Urinary bladder (tissue), 4 donors: ENCODE measurements at places on chromosomes 16 and 17. TPM values are rescaled to one million over a fixed set of nuclear protein-coding genes. Genes with fewer than 3 reads are reported as not detected.

The SYCE1L gene
- total RNA-seq = 0.90 TPM

The NXPH3 gene
- 1.6 TPM for total RNA-seq

The KRTAP29-1 gene
- not detected for total RNA-seq

The KCNJ12 gene
- 4.1 TPM for total RNA-seq

The RTN4RL1 gene
- total RNA-seq = 1.3 TPM

The GAS7 gene
- 86.7 TPM for total RNA-seq

The SIAH1 gene
- total RNA-seq = 51.1 TPM

The CORO6 gene
- total RNA-seq = 5.2 TPM

The CLEC18B gene
- total RNA-seq = not detected

The SLC2A4 gene
- 11.6 TPM for total RNA-seq

The AATK gene
- 7.6 TPM for total RNA-seq

The NOXO1 gene
- total RNA-seq = not detected

The HOXB6 gene
- 3.1 TPM for total RNA-seq

The NACA2 gene
- not detected for total RNA-seq

The KRTAP9-2 gene
- not detected for total RNA-seq

The NAA60 gene
- 15.8 TPM for total RNA-seq

The CNGB1 gene
- total RNA-seq = 0.16 TPM

The RUNDC3A gene
- total RNA-seq = 2.0 TPM

The HNF1B gene
- total RNA-seq = 0.74 TPM

The ITGAX gene
- total RNA-seq = 2.2 TPM

The MMP15 gene
- total RNA-seq = 10.6 TPM

The CTRL gene
- not detected for total RNA-seq

The PYCARD gene
- 21.7 TPM for total RNA-seq

The LHX1 gene
- 0.05 TPM for total RNA-seq

The TMIGD1 gene
- not detected for total RNA-seq

The TBC1D3H gene
- not detected for total RNA-seq

The COQ7 gene
- 23.8 TPM for total RNA-seq
